Chondrocyte (in vitro differentiated cells): ENCODE measurements at places on chromosomes 2 and 18. TPM values are rescaled to one million over a fixed set of nuclear protein-coding genes. Genes with fewer than 3 reads are reported as not detected.

LYPD1 gene
- 4.1 to 5.0 TPM in 2 of 3 replicates, not detected in the other for total RNA-seq

PLA2R1 gene
- 46.5 to 86.6 TPM (median 47.7 TPM) in 3 replicates for total RNA-seq

DPP4 gene
- 0.42 to 0.60 TPM in 2 of 3 replicates, not detected in the other for total RNA-seq

CABYR gene
- 8.1 to 11.5 TPM (median 9.8 TPM) in 3 replicates for total RNA-seq

KCNIP3 gene
- total RNA-seq, result 3.1 to 6.0 TPM (median 5.9 TPM) in 3 replicates

NCK2 gene
- total RNA-seq, result 28.6 to 55.5 TPM (median 55.2 TPM) in 3 replicates

WDR33 gene
- 33.3 to 45.6 TPM (median 37.2 TPM) in 3 replicates for total RNA-seq

PCARE gene
- not detected in 3 replicates for total RNA-seq

RAMP1 gene
- 176 to 329 TPM (median 178 TPM) in 3 replicates for total RNA-seq

FOXI3 gene
- total RNA-seq, result not detected in 3 replicates

FSHR gene
- not detected in 3 replicates for total RNA-seq

CYRIA gene
- 2.0 to 2.1 TPM in 2 of 3 replicates, not detected in the other for total RNA-seq

GRCh38 chr2:240323601-240324291 lies 111.7 kb upstream of the GPC1 start:
- H3K4me3 ChIP-seq, result no peak overlapping the region
- H3K27me3 ChIP-seq, result no peaks in the 10 kb centered on the region
- no peak for DNase-seq
- peaks cover 38% of the 10 kb centered on the region for H3K4me1 ChIP-seq
- H3K27ac ChIP-seq, result no peak overlapping the region

DNA sequence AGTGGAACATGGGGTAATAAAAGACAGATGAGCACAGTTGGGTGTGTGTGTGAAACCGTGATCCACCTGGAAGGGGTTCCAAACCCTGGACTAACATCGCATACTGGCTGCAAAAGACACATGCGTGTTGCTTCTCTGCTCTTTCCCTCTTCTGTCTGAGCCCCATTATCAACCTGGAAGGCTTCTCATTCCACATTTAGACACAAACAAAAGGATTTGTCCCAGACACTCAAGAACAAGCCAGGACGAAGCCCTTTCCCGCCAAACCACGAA lies 7.0 kb upstream of the SP9 start:
- no peaks in the 10 kb centered on the region for H3K36me3 ChIP-seq
- no peak for DNase-seq
- H3K27ac ChIP-seq, result no peak overlapping the region
- H3K4me3 ChIP-seq, result peak overlapping the region; percentile 52
- peaks cover 39% of the 10 kb centered on the region for H3K4me1 ChIP-seq

DNA sequence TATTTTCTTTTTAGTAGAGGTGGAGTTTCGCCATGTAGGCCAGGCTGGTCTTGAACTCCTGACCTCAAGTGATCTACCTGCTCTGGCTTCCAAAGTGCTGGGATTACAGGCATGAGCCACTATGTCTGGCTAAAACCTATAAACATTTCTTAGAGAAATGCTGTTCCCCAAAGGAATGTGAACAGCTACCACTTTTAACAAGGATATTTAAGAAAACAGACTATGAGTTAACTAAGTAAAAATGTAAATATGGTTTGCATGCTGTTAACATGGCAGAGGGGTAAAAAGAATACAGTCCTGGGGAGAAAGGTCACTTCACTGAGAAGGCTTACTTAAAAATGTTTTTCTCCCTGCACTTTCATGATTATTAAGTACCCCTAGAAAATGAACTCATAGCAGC lies 57.1 kb downstream of the SLC16A14 start:
- no peak overlapping the region for H3K27ac ChIP-seq
- peaks cover 23% of the 10 kb centered on the region for H3K4me1 ChIP-seq
- H3K27me3 ChIP-seq, result no peaks in the 10 kb centered on the region
- H3K36me3 ChIP-seq, result peaks cover 2% of the 10 kb centered on the region
- no peak overlapping the region for H3K4me3 ChIP-seq

DNA sequence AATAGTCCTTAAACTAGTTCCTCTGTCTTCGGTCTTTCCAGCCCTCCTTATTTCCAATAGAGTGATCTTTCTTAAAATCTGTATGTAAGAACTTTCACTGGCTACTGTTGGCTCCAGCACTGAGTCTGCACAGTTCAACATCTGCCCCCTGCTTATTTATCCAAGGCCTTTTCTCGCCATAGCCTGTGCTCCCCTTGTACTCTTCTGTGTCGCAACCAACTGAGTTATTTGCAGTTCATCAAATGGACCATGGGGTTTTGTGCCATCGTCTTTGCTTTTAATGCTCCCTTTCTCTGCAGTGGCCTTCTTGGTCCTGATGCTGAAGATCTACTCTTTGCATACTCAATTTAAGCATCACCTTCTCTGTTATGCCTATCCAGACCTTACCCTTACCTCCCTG lies 77.3 kb downstream of the DSC3 start:
- no peak overlapping the region for H3K4me3 ChIP-seq
- no peak for DNase-seq
- no peak overlapping the region for H3K27ac ChIP-seq
- H3K27me3 ChIP-seq, result peaks cover 18% of the 10 kb centered on the region
- H3K4me1 ChIP-seq, result no peaks in the 10 kb centered on the region

DNA sequence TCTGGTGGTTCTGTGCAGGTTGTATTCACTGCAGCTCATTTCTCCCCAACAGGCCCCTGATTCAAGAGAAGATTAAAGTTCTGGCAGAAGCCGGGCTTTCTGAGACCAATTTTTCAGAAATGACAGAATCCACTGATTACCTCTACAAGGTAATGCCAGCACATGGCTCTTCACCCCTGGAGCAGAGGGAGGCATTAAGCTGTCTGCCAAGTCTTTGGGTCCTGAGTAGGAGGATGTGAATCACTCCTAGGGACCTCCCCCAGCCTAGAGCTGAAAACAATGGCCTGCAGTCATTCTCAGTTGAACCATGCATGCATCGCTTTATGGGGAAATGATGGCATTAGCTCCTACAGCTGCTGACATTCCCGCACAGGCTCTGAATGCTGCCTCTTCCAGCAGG lies 20.5 kb upstream of the RPL37A start:
- DNase-seq, result no peak
- no peak overlapping the region for H3K27ac ChIP-seq
- H3K4me1 ChIP-seq, result no peaks in the 10 kb centered on the region
- no peak overlapping the region for H3K4me3 ChIP-seq
- peaks cover 31% of the 10 kb centered on the region for H3K36me3 ChIP-seq

DNA sequence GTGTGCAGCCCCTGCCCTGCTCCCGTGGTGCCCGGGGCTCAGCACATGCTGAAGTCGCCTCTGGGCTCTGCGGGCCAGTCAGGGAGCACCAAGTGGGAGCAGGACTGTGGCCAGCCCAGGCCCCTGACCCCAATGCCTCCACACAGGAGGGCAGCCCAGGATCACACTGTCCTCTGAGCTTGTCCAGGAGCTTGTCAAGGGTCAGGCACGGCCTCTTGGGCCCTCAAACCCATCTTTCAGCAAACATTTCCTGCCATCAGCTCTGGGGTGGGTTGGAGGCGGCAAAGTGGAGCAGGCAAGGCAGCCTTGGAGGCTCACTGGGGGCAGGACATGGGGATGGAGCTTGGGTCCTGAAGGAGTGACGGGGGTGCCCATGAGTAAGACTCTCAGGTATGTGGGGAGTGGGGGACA lies 10.3 kb downstream of the SNED1 start:
- H3K4me3 ChIP-seq, result no peak overlapping the region
- peaks cover 27% of the 10 kb centered on the region for H3K27me3 ChIP-seq
- H3K4me1 ChIP-seq, result peaks cover 20% of the 10 kb centered on the region
- H3K27ac ChIP-seq, result no peak overlapping the region
- DNase-seq, result peak; percentile 88

- H3K36me3 ChIP-seq, result peaks cover 5% of the 10 kb centered on the region
- H3K4me1 ChIP-seq, result peaks cover 12% of the 10 kb centered on the region
- H3K27me3 ChIP-seq, result peaks cover 27% of the 10 kb centered on the region
- DNase-seq, result no peak
- no peak overlapping the region for H3K27ac ChIP-seq
Measured at GRCh38 chr2:41621563-41621962, 426.3 kb upstream of the PKDCC start.

DNA sequence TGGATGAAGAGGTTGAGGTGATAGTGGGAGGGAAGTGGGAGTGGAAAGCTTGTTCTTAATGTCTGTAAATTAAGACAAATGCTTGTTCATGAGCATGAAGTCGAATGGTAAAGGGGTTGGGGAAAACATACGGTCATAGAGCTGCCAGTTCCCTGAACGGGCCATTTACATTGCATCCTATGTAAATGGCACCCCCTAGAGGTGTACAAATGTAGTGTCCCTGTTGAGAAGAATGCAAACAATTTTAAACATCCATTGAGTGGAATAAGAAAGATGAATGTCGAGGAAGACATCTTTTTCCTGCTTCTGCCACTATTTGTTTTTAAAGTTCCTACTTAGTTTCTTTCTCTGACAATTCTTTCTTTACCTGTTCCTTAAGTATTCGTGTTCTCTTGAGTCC lies 155.7 kb downstream of the RDH14 start:
- no peak for DNase-seq
- H3K4me1 ChIP-seq, result no peaks in the 10 kb centered on the region
- no peaks in the 10 kb centered on the region for H3K36me3 ChIP-seq

- peak overlapping the region; percentile 61 for H3K27ac ChIP-seq
- H3K4me3 ChIP-seq, result no peak overlapping the region
- no peak for DNase-seq
- H3K36me3 ChIP-seq, result peaks cover 3% of the 10 kb centered on the region
- no peaks in the 10 kb centered on the region for H3K27me3 ChIP-seq
- peaks cover 62% of the 10 kb centered on the region for H3K4me1 ChIP-seq
Measured at GRCh38 chr2:222891890-222892289, 31.1 kb downstream of the ACSL3 start.

GRCh38 chr2:128310761-128311160 lies 7.9 kb downstream of the HS6ST1 start:
- no peak overlapping the region for H3K27ac ChIP-seq
- peak; percentile 54 for DNase-seq
- H3K36me3 ChIP-seq, result peaks cover 2% of the 10 kb centered on the region
- H3K4me1 ChIP-seq, result peaks cover 54% of the 10 kb centered on the region

DNA sequence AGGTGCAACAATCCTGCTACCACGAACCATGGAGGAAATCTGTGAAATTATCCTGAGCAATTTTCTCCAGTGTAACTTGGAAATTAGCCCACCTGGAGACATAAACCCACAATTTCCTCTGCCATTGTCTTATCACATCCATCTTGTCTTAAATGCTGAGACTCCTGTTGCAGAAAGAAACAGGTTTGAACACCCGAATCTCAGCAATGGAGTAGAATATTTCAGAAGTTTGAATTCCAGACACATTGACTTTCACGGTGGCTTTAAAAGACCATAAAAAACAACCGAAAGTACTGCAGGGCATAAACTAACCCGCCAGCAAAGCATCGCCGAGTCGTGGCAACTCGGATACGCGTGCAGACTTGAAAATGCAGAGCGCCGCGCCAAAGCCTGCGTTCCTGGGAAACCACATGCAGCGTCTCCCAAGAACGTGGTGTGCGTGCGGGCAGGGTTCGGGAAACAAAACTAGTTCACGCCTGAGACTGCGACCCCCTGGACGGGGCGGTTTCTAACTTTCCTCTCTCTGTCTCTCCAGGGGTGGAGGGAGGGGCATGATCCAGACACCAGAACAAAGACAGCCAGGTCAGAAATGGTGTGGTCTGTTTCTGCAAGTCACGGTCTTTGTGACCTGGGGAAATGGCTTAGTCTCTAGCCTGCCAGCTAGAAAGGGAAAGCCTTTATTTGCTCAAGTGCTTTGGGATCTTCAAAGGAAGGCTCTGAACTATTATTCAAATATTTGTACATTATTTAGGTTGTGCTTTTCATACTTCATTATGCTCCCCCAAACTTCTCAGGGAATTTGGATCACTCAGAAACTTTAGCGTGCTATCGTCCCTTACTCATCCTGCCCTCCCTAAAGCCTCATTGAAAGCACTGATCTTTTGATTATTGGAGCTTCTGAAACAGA lies 26.9 kb upstream of the KCTD1 start:
- H3K4me3 ChIP-seq, result peak overlapping the region; percentile 78
- peaks cover 2% of the 10 kb centered on the region for H3K27me3 ChIP-seq
- no peaks in the 10 kb centered on the region for H3K36me3 ChIP-seq
- no peak for DNase-seq

DNA sequence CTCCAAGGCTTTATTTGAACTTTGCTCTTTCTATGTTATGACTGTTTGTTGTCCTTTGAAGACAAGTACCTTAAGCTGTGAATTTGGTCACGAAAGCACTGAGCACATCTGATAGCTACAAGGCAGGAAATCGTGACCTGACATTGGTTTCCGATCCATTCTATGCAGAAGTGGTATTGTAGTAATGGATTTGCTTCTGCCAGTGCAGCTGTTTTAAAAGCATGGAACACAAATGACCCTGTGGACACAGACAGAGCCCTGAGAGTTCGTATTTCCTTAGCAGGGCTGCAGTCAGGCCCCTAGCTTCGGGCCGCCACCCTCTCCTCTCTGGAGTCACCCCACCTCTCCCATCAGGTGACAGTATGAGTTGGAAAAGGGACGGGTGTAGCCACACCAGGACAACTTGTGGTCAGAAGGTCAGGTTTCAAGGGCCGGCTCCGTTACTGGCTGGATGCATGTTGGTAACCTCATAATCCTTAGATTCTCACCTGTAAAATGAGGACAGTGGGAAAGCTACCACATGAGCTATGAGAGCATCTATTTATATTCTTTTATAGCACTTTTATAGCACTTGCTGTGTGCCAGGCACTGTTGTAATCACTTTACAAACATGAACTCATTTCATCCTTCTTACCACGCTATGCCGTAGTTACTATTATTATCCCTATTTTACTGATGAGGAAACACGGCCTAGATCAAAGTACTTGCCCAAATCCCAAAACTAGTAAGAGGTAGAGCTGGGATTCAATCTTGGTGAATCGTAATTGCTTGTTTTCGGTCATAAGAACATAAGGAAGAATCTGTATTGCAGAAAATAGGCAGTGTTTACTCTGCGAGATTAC lies 70.2 kb downstream of the SPATS2L start:
- peaks cover 85% of the 10 kb centered on the region for H3K4me1 ChIP-seq
- H3K4me3 ChIP-seq, result no peak overlapping the region
- H3K27me3 ChIP-seq, result no peaks in the 10 kb centered on the region
- peaks cover 3% of the 10 kb centered on the region for H3K36me3 ChIP-seq

- DNase-seq, result no peak
- H3K36me3 ChIP-seq, result peaks cover 1% of the 10 kb centered on the region
- H3K4me1 ChIP-seq, result peaks cover 3% of the 10 kb centered on the region
- H3K4me3 ChIP-seq, result no peak overlapping the region
Measured at GRCh38 chr2:71833855-71834560, 313.7 kb downstream of the CYP26B1 start.

GRCh38 chr2:136327162-136327852 lies 209.4 kb upstream of the CXCR4 start:
- H3K36me3 ChIP-seq, result no peaks in the 10 kb centered on the region
- no peaks in the 10 kb centered on the region for H3K4me1 ChIP-seq
- no peak overlapping the region for H3K4me3 ChIP-seq
- no peaks in the 10 kb centered on the region for H3K27me3 ChIP-seq
- H3K27ac ChIP-seq, result no peak overlapping the region

GRCh38 chr2:226979004-226979403 lies 143.2 kb downstream of the RHBDD1 start:
- H3K27me3 ChIP-seq, result no peaks in the 10 kb centered on the region
- H3K27ac ChIP-seq, result peak overlapping the region; percentile 42
- H3K4me3 ChIP-seq, result no peak overlapping the region
- no peaks in the 10 kb centered on the region for H3K36me3 ChIP-seq
- H3K4me1 ChIP-seq, result peaks cover 13% of the 10 kb centered on the region

GRCh38 chr2:182628916-182629315 lies 87.1 kb upstream of the DNAJC10 start:
- no peaks in the 10 kb centered on the region for H3K27me3 ChIP-seq
- no peak overlapping the region for H3K27ac ChIP-seq
- no peak overlapping the region for H3K4me3 ChIP-seq
- no peaks in the 10 kb centered on the region for H3K4me1 ChIP-seq
- DNase-seq, result no peak
- H3K36me3 ChIP-seq, result no peaks in the 10 kb centered on the region
